ENCODE measurements at places on chromosomes 3 and 15.

GRCh38 chr3:101527441-101527840 lies 14.4 kb upstream of the SENP7 start:
- DNase-seq = no peak

GRCh38 chr3:44036850-44037249 lies 204.8 kb upstream of the TOPAZ1 start:
- no peak for DNase-seq

- no peak for DNase-seq
These were observed 807.6 kb upstream of the LMCD1 start for GRCh38 chr3:7693976-7694375.

- no peak for DNase-seq
These were observed 33.5 kb downstream of the PRR23E start for GRCh38 chr3:127226457-127226856.

DNA sequence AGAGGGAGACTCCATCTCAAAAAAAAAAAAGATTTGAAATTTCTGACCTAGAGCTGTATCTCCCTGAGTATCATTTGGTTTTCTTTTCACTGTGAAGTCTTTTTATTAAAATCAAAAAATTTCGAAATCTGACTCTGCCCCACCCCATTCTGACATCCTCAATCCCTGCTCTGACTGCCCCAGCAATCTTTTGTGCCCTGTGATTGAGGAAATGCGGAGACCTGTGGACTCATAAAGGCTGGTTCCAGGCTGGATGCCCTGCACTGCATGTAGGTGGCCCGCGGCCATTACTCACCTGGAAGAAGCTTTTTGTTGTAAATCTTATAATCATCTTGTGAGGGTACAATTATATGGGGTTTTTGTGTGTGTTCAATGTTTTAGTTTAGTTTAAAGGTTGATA lies 147.3 kb upstream of the SEMA6D start:
- DNase-seq = no peak

DNA sequence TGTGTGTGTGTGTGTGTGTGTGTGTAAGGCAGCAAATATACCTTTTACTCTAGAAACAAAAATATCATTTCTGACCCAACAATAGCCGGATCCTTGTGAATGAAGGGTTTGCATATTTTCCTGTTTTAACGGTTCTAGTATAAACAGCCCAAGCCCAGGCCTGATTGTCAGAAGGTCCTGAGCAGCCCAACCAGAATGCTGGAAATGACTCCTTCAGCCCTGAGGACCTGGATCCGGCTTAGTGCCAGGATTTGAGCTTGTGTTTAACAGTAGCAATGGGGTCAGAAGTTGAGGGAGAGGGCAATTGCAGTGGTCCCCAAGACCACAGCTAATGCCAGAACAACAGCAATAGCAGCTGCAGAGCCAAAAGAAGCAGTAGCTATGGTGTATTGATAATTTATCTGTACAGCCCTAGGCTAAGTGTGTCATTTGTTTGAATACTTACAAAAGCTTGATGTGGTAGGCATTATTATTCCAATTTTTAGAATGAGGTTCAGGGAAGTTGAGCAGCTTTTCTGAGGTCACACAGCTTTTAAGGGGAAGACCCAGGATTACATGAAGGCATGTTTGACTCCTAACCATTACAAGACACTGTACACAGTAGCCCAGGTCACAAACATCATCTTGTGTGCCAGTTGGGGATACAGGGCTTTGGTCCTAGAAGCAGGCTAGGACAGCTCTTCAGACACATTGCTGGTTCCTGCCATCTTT lies 12.8 kb downstream of the FOXL2 start:
- no peak for DNase-seq

- no peak for DNase-seq
These were observed 8.3 kb downstream of the ARL14 start for GRCh38 chr3:160685144-160685766.

- no peak for DNase-seq
These were observed 514.4 kb downstream of the FGF12 start for GRCh38 chr3:192212979-192213378.

DNA sequence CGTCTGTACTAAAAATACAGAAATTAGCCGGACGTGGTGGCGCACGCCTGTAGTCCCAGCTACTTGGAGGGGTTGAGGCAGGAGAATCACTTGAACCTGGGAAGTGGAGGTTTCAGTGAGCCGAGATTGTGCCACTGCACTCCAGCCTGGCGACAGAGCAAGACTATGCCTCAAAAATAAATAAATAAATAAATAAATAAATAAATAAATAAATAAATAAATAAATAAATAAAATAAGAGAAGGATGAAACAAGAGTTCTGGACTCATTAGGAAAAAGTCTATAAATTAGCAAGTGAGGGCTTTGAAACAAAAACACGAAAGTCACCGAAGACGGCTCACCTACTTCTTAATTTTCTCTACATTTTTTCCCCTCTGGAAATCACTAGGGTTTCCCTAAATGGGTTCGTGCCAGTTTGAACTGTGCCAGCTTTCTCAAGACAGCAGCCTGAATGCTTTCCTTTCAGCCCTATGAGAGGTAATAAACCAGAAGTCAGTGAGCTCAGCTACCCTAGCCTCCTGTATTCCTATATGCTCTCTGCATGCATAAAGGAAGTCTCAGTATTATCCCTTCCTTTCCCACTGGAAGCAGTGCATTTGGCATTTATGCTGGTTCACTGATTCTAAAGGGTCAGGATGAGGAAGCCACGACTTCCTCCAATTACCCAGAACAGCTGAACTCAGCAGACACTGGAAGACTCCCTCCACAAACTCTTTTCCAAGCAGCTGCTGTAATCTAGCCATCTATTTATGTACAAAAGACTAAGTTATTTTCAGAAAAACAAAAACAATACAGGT lies 266.9 kb downstream of the ZBBX start:
- DNase-seq = no peak

DNA sequence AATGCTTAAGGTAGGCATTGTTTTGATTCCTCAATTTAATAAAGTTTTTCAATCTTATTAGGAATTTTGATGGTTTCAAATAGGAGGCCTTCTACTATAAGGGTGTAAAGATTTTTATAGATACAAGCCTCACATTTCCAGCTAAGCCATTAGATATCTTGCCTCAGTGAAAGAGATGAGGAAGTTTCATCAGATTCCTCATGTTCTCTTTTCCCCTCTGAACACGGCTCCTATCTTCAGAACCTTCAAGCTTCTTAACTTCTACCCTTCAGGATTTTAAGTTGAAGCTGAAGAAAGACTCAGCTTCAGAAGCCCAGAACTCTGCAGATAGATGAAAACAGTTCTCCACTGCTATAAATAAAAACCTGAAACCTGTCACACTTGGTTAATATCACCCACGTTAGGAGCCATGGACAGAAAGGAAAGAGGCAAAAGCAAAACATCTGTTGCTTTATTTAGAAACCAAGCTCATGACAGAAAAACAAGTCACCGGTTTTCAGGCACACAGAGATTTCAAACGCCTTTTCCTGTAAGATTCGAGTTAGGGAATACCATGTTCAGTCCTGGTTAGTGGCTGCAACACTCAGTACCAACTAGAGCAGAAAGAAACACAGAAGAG lies 82.2 kb upstream of the GOLGA8B start:
- DNase-seq = no peak

DNA sequence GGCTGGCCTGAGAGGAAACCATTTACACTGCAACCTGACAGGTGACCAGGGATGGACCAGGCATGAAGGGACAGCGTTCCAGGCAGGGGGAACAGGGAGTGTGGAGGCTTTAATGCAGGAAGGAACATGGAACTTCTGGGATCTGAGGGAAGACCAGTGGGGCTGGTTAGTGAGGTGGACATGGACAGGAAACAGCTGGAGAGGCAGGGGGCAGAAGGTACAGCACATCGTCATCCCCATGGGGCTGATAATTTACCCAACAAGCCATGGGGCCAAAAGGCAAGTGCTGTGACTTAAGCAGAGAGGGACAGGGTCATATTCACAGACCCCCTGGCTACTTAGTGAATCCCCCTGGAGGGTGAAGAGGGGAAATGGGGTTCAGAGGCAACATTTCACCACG lies 77.0 kb upstream of the LARS2 start:
- no peak for DNase-seq

DNA sequence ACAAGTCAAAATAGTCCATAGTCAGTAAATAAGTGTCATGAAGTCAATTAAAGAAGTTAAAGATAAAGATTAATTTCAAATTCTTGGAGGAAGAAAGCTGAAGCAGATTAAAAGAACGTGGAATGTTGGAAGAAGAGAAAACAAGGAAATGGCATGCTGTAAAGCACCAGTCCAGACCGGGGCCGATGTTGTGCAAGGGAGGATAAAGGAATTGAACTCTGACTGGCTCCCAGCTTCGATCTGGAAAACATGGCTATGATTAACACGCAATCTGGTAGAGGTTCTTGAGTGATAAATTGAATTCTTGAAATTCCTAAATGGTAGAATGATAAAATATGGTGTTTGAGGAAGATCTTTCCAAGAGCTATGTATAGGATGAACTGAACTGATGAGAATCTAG lies 194.4 kb downstream of the MEIS2 start:
- DNase-seq = no peak

GRCh38 chr15:81224232-81224631 lies 27.6 kb downstream of the IL16 start:
- DNase-seq = no peak

DNA sequence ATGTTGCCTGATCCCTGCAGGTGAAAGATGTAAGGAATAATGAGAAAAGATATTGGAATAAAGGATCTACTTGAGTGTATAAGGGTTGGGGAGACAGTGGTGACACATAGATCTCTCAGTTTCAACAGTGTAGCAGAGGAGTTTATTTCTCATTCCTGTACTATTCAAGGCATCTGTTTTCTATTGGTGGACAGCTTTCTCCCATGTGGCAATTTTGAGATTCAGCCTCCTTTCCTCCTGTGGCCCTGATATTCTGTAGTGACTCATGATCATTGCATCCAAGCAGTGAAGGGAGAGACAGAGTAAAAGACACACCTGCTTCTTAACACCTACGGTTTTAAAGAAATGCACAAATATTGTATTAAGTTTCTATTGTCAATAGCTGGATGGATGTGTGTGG lies 327.6 kb downstream of the GRM7 start:
- no peak for DNase-seq

- DNase-seq = no peak
These were observed 26.2 kb downstream of the TM2D3 start for GRCh38 chr15:101625980-101626379.

DNA sequence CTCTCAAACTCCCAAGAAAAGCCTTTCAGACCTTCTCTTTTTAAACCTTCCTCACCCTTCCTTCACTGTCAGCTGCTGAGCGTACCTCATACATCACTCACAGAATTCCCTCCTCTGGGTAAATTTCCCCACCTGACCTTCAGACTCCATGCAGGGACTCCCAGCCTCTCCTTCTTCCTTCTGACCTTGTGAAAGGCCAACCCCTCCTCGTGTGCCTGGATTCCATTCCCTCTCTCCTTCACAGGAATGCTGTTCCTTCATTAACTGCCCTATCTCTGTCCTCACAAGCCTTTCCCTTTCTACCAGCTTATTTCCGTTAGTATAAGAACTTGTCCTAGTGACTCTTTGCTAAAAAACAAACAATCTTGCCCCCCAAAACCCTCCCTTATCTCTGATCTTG lies 69.7 kb upstream of the MME start:
- no peak for DNase-seq

DNA sequence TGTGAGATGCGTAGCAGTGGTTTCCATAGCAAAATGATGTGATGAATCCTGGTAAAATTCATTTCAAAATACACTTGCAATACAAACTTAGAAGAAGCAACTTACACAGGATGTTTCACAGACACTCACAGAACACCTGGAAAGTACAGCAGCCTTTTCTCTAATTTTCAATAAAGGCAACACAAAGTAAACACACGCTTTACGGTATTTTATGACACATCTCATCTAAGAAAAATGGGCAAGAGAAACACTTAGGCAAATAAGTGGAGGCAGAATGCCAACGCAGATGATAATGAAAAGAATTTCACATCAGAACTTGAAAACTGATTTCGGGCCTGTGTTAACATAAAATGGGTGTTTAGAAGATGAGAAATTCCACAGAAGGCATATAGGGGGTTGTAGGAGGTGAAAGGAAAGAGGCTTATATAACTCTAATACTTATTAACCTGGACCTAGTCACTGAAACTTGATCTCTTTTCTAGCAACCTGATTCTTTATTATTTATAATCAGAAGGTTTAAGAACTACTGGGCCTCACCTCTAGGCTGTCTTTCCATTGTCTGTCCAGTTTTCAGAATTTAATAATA lies 25.6 kb upstream of the MAP3K13 start:
- DNase-seq = no peak

- no peak for DNase-seq
These were observed 313.2 kb upstream of the THBS1 start for GRCh38 chr15:39267685-39268084.

- DNase-seq = no peak
These were observed 477.0 kb downstream of the EPHA3 start for GRCh38 chr3:89584398-89584797.

DNA sequence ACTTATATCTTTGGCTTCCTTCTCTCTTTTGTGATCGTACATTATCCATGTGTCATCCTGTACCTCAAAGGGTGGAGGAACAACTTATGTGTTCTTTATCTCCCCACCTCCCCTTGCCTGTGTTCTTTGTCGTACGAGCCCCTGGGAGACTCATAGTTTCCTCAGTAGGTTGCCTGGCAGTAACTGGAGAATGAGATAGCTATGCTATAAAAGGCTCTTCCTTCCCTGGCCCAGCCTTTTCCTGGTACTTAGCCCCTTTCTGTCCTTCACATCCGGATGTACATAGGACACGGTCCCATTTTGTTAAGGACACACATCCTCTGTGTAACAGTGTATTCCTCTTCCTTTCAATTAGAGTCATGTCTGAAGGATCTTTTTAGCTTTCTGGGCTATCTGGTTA lies 32.1 kb downstream of the PLCL2 start:
- no peak for DNase-seq

GRCh38 chr3:108180194-108180593 lies 42.0 kb downstream of the IFT57 start:
- no peak for DNase-seq

GRCh38 chr15:32851572-32851971 lies 133.8 kb downstream of the GREM1 start:
- DNase-seq = no peak

DNA sequence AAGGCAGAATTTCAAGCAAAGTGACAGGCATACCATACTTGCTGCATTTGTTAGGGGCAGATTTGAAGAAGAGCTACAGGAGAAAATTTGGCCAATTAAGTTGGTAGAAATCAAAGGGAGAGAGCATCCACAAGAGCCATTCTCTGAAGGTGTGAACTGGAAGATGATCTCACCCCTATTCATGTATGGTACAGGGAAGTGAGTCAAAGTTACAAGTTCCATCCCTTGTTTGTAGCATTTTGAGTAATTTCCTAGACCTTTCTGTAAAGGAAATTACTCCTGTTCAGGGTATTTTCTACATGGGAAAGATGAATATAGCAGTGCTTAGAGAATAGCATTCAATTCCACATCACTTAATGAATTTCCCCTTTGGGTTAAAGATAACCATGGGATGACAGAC lies 28.4 kb downstream of the TTC14 start:
- no peak for DNase-seq

GRCh38 chr3:156602424-156602823 lies 47.5 kb upstream of the SSR3 start:
- no peak for DNase-seq

DNA sequence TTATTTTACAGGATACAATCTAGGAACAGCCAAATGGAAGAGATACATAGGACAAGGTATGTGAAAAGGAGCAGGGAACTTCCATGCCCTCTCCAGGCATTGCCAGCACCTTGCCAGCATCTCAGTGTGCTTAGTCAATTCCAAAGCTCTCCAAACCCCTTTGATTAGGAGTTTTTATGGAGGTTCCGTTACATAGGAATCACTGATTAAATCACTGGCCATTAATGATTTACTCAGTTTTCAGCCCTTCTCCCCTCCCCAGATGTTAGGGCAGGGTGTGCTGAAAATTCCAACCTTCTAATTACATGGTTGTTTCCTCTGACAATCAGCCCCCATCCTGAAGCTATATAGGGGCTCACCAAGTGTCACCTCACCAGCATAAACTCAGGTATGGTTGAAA lies 11.5 kb downstream of the MYLK start:
- DNase-seq = no peak

Measured in neural crest cell (in vitro differentiated cells).